ENCODE measurements at places on chromosomes 1 and 21. TPM values are rescaled to one million over a fixed set of nuclear protein-coding genes. Genes with fewer than 3 reads are reported as not detected.

DNA sequence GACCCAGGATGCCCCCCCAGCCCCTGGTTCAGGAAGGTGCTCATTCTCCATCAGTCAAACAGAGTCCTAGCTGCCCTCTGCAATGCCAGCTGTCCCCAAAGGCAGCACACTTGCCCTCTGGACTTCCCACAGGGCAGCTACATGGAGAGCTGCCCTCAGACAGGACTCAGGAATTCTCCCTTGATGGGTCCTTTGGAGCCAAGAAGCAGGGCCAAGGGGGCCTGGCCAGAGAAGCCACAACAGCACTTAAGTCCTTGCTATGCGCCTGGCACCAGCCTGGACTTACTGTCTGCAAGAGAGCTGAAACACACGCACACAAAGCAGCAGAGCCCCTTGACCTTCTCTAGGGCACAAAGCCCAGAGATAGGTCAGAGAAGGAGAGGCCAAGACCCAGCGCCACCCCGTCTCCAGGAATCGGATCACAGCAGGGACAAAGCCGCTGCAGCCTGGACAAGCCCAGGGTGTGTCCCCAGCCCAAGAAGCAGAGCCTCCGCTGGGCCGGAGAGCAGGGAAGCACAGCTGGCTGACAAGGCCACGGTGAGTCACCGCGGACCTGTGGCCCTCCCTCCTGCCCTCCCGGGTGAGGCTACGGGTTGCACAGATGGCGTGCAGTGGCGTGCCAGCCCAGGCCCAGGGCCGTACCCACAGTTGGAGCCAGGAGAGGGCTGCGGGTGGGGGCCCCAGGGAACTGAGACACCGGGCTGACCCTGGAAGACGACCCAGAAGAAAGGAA, 1.7 kb downstream of the WNT9A start:
- H3K27me3 ChIP-seq: peaks cover 26% of the 10 kb centered on the region
- H3K36me3 ChIP-seq: no peaks in the 10 kb centered on the region
- H3K4me1 ChIP-seq: peaks cover 16% of the 10 kb centered on the region
- DNase-seq: peak; percentile 18

GRCh38 chr1:226814751-226815537, 55.5 kb upstream of the PSEN2 start:
- H3K27ac ChIP-seq: no peak overlapping the region
- no peaks in the 10 kb centered on the region for H3K4me1 ChIP-seq
- H3K36me3 ChIP-seq: no peaks in the 10 kb centered on the region
- no peak overlapping the region for H3K4me3 ChIP-seq
- no peak for DNase-seq
- no peaks in the 10 kb centered on the region for H3K27me3 ChIP-seq

DNA sequence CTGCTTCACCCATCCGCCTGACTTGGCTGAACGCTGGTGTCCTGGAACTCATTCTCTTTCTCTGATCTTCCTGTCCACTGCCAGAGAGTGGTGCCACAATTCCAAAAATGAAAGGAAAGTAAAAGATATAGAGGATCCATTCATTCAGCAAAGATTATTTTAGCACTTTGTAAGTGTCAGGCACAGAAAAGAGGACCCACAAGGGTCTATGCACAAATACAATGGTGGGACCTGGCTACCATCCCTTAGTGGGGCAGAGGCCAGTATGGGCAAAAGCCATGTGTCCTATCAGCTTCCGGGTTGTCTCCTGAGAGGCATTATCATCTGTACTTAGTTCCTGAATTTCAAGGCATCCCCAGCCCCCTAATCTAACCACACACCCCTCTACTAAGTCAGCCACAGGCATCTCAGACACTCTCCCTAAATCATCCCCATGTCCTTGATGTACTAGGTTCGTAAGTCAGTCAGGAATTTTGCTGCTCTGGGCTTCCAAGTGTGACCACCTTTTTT, 19.0 kb downstream of the SSR2 start:
- no peak for DNase-seq
- H3K4me3 ChIP-seq: no peak overlapping the region
- no peaks in the 10 kb centered on the region for H3K36me3 ChIP-seq
- H3K27ac ChIP-seq: no peak overlapping the region
- peaks cover 24% of the 10 kb centered on the region for H3K4me1 ChIP-seq
- no peaks in the 10 kb centered on the region for H3K27me3 ChIP-seq

RXRG gene
- total RNA-seq: not detected

DNA sequence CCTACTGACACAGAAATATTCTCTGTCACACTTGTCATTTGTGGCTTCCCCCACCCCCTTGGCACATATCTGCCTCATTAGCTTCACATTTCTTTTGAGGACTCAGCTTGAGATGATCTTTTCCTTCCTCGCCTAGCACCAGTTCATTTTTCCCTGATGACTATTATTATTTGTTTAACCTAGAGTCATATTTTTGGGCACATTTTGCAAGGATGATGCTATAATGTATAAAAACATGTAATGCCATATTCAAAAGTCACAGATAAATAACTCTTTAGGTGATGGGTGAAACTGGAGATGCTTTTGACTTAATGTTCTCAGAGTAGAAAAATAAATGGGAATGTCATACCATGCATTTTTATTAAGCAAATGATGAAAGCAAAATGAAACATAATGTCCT, 202.7 kb downstream of the BACH1 start:
- H3K27ac ChIP-seq: no peak overlapping the region
- no peaks in the 10 kb centered on the region for H3K27me3 ChIP-seq
- H3K36me3 ChIP-seq: no peaks in the 10 kb centered on the region
- no peaks in the 10 kb centered on the region for H3K4me1 ChIP-seq
- no peak for DNase-seq
- H3K4me3 ChIP-seq: no peak overlapping the region
